ENCODE measurements at places on chromosomes 13 and 19.

GRCh38 chr19:34173193-34173956 lies 1.1 kb downstream of the LSM14A start:
- DNase-seq = no peak

GRCh38 chr19:9903336-9903735 lies 33.0 kb downstream of the OLFM2 start:
- no peak for DNase-seq

GRCh38 chr19:7970716-7971448 lies 27.4 kb upstream of the TIMM44 start:
- DNase-seq = no peak

DNA sequence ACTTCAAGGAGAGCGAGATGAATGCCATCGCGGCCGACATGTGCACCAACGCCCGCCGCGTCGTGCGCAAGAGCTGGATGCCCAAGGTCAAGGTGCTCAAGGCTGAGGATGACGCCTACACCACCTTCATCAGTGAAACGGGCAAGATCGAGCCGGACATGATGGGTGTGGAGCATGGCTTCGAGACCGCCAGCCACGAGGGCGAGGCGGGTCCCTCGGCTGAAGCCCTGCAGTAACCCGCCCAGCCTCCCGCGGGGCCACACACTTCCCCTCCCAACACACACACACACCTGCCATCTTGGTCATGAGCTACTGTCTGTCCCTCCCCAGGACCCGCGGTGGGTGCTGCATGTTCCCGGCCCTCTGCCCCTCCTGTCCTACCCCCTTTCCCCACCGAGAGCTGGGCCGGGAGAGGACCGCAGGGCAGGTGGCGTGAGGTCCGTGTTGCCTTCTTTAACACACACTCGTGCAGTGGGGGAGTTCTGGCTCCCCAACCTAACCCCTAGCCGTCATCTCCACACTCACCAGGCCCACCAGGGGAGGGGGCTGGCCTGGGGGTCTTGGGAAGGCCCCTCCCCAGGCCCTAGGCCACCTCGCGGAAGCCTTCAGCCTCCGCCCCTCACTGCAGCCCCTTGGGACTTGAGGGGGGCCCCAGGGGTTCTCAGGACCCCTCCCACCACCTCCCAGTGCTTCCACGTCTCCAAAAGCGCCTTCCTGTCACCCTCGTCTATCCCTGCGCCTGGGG lies 11.8 kb downstream of the STX10 start:
- no peak for DNase-seq

- no peak for DNase-seq
These were observed 373.9 kb upstream of the TSHZ3 start for GRCh38 chr19:31723101-31723500.

DNA sequence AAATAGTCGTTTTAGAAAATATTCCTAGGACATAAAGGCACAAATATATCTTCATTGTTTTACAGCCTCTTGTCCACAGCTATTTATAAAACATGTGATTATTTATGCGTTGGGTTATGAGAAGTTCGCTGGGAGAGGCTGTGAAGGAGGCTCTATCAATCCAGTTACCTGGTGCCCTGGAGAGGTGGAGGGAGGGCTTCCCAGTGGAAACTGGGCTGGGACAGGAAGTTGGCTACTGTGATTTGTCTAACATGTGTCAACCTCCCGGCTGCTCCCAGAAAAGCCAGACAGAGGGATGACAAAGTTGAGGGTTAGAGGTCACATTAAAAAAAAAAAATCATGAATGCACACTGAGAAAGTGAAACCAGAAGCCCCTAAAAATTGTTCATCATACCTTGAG lies 346.5 kb downstream of the ZNF536 start:
- DNase-seq = no peak

- no peak for DNase-seq
These were observed 89.2 kb downstream of the CACNA1A start for GRCh38 chr19:13417054-13417453.

- DNase-seq = no peak
These were observed 232.2 kb downstream of the DLEU7 start for GRCh38 chr13:50611117-50611781.

DNA sequence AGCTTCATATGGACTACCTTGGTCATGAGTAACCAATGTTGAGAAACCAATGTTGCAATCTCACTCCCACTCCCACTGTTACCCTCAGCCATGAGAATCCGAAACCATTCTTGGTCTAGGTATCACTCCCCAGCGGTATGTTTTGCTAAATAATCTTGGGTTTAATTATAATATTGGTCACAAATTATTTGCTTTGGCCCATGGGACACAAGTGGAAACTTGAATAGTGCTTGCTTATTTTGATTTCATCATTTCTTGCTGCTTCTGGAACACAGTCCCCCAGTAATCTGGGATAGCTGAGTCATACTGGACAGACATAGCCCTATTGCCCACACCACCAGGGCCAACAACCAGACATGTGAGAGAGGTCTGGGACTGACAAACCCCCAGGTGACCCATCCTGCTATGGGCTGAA lies 171.6 kb upstream of the IPO5 start:
- no peak for DNase-seq

DNA sequence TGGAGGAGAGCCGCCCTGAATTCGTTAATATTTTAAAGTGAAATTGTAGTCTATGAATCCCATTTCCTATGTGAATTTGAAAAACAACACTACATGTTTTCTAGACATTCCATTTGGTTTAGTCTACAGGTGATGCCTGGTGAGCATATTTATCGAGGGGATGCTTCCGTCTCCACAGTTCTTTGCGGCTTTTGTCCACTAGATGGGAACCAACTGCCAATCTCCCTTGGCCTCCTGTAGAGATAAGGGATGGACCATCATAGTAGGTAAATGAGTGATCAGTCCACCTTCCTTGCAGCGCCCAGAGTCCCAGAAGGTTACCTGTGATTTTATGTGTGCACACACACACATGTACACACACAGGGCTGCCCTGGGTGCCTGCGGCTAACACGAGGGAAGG lies 289.8 kb upstream of the SOX21 start:
- no peak for DNase-seq

GRCh38 chr13:35857769-35858168 lies 273.4 kb downstream of the DCLK1 start:
- DNase-seq = no peak

DNA sequence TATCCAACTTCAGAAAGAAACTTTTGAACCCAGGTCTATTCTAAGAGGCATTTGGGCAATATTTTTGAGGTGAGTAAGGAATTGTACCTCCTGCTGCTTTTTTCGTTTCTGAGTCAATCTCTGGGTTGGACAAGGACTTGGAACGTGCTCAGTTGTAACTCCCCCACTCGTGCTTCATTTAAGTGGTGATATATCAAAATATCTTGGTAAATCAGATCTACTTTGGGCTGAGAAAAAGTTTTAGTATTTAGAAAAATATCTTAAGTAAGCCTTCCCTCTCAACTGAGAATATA lies 728.9 kb downstream of the EFNB2 start:
- no peak for DNase-seq

DNA sequence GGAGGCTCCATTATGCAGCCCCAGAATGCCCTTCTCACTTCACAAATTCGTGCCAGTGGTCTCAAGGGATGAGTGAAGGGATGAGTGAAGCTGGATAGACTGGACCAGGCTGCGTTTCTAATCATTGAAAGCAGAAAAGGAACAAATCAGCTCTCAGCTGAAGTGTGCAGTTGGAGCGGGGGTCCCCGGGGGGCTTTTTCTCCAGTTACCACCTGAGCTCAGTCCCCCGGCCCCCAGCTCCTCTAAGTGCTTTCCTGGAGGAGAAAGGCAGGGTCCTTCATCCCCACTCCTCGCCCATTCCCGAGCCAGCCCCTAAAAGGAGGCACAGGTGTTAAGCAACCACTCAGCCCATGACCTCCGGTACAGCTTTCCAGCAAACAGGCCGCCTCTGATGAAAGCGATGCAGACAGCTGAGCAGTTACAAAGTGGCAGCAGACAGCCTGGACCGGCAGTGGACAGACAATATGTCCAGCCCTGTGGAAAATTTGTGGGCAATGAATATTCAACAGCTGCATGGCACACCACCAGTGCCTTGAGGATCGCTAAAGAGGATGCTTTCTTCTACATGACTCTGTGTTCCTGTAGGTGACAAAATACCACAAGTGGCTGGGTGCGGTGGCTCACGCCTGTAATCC lies 110.7 kb upstream of the UBL3 start:
- no peak for DNase-seq

- no peak for DNase-seq
These were observed 173.3 kb downstream of the USP12 start for GRCh38 chr13:26998292-26998691.

DNA sequence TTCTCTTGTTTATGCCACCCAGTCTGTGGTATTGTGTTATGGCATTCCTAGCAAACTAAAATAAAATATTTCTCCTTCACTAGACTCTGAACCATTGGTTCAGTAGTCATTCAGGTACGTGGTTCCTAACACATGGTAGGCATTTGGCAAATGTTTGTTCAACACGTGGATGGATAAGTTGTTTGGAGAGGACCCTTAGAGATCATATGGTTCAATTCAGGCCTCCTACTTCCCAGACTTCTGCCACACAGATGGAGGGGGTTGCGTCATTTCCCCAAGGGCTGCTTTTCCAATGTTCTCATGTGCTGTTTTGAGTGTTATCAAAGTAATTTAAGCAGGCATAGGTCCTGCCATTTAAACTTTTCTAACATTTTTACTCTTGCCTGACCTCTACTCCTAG lies 6.7 kb downstream of the CXCL17 start:
- DNase-seq = no peak

- DNase-seq = no peak
These were observed 7.0 kb upstream of the MYDGF start for GRCh38 chr19:4676955-4677731.

DNA sequence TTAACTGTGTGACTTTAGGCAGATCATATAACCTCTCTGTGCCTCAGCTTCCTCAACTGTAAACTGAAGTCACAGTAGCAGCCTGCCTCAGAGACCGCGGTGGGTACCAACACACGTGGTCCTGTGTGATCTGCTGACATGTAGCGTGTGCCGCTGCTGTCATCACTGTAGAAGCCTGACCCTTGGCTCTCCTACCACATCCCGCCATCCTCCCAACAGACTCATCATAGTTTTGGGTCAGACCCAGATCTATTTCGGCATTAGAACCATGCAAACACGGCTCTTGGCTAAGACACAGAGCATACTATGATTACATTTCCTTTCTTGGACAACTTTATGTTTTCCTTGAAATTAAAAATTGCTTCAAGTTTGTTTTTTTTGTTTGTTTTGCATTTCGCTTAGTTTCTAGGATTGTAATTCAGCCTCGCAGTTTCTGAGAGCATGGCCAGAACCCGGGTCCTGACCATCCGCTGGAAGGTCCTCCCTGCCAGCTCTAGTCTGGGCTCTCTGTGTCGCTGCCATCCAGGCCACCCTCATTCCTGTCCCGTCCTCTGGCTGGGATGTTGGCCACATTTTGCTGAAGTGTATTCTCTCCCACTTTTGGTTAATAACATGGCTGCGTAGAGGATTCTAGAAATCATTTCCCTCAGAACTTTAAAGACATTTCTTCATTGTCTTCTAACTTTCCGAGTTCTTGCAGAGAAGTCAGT lies 53.0 kb downstream of the GGACT start:
- DNase-seq = peak; percentile 19

DNA sequence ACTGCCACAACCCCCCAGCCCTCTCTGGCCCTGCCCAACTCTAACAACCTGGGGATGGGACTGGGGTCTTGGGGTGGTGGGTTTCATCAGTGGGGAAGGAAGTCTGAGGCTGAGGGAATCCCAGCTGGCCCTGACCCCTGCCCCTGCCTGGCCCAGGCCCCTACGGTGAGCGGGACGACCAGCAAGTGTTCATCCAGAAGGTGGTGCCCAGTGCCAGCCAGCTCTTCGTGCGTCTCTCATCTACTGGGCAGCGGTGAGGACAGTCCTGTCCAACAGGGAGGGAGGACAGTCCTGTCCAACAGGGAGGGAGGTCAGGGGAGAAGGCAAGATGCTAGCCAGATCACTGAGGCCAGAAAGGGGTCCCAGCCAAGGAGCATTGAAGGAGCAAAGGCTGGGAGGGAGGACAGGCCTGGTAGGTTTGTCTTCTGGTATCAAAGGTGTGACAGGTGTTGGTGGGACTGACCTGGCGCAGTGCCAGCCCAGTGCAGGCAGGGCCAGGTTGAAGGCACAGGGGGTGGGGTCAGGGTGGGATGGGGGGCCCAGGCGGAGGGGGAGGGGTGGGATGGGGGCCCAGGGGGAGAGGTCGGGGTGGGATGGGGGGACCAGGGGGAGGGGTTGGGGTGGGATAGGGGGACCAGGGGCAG lies 12.1 kb upstream of the LTBP4 start:
- no peak for DNase-seq

DNA sequence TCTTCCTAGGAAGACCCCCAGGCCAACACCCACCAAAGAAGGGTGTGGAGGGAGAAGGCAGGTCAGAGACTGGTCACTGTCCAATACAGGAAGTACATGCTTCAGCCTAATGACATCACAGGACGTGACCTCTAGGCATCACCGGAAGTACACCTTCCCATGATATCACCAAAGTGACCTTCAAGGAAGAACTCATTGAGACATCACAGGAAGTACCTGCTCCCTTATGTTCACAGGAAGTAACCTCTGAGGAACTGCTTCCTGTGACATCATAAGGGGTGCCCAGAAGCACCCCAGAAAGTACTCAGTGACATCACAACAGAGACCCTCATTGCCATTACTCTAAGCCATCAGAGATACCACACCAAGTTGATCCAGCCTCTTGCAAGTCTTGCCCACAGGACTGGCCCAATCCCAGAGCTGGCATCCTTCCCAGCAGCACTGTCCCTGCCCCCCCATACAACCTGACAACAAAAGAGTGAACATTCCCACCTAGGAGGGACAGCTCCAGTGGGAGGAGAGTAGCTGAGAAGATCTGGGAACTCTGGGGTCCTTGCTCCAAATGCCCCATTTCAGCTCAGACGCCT lies 24.2 kb upstream of the NANOS2 start:
- DNase-seq = no peak

- DNase-seq = no peak
These were observed 124.9 kb downstream of the CYSLTR2 start for GRCh38 chr13:48778610-48779009.

DNA sequence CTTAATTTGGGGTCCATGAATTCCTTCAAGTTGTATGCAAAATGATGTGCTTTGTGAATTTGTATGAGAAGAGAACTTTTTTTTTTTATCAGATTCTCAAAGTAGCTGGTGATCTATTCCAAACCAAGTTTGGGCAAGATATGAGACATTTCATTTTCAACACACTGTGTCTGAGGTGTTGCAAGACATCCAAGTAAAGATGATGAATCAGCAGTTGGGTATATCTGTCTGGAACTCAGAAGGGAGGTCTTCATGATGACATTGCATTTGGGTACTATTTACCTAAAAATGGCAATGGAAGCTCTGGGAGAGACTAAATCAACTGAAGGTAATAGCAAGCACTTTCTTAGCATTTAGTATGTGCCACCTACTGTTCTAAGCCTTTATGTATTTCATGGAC lies 2.8 kb downstream of the FAM124A start:
- DNase-seq = no peak
